Right lobe of liver (tissue), 6 donors: ENCODE measurements at places on chromosomes 12 and 14.

DNA sequence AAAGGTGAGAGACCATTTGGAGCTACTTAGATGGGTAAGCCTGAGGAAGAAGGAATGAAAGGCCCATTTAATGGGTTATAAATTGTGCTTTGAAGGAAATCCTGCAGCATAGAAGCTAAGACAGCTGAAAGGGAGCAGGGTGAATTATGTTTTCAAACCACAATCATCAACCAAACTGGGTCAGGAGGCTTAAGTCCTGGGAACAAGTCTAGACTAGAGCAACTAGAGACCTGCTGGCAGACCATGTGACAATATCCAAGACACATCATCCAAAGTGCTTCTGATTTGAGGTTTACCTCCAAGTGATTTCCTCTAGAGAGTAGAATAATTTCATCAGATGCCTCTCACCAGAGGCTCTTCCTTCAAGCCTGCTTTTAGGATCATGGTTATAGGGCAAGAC is 53.7 kb downstream of the MAP3K9 start:
- no peak for DNase-seq
- no peak overlapping the region for H3K4me3 ChIP-seq
- H3K27ac ChIP-seq = no peak overlapping the region
- H3K4me1 ChIP-seq = no peaks in the 10 kb centered on the region

- H3K4me3 ChIP-seq = no peak overlapping the region
- no peak overlapping the region for H3K27ac ChIP-seq
- no peaks in the 10 kb centered on the region for H3K36me3 ChIP-seq
- no peak for DNase-seq
Observed at GRCh38 chr14:104422837-104423681, 156.5 kb upstream of the C14orf180 start.

DNA sequence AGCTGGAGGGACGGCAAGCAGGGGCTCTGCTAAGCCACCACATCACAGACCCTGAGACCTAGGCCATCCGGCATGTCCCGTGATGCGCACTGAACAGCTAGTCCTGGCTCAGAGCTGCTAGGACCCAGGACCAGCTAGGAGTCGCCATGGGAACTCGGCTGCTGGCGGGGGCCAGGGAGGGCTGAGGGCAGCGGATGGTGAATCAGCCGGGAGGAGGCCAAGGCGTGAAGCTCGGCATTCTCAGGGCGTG is 5.1 kb downstream of the AHNAK2 start:
- H3K27me3 ChIP-seq = no peaks in the 10 kb centered on the region
- H3K4me1 ChIP-seq = peaks cover 2% of the 10 kb centered on the region
- H3K36me3 ChIP-seq = no peaks in the 10 kb centered on the region
- no peak overlapping the region for H3K4me3 ChIP-seq
- no peak for DNase-seq

GRCh38 chr14:83007641-83008225 is 1474.1 kb upstream of the SEL1L start:
- no peaks in the 10 kb centered on the region for H3K27me3 ChIP-seq
- H3K4me1 ChIP-seq = no peaks in the 10 kb centered on the region
- H3K4me3 ChIP-seq = no peak overlapping the region
- no peak overlapping the region for H3K27ac ChIP-seq
- no peaks in the 10 kb centered on the region for H3K36me3 ChIP-seq

DNA sequence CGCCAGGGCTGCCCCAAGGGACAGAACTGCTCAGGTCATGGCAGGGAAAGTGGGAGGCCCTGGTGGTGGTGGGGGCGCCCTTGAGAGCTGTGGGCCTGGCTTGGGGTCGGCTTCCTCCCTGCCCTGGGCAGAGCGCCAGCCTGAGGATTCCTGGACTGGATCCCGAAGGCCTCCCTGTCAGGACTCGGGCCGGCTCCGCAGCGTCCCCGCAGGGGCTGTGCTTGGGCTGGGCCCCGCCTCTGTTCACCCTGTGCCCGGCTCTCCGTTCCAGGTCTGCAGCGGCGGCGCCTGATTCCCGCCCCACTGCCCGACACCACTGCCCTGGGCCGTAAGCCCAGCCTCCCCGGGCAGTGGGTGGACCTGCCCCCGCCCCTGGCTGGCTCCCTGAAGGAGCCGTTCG is 39.9 kb downstream of the KIF26A start:
- no peak overlapping the region for H3K27ac ChIP-seq
- DNase-seq = no peak
- H3K4me1 ChIP-seq = no peaks in the 10 kb centered on the region

DNA sequence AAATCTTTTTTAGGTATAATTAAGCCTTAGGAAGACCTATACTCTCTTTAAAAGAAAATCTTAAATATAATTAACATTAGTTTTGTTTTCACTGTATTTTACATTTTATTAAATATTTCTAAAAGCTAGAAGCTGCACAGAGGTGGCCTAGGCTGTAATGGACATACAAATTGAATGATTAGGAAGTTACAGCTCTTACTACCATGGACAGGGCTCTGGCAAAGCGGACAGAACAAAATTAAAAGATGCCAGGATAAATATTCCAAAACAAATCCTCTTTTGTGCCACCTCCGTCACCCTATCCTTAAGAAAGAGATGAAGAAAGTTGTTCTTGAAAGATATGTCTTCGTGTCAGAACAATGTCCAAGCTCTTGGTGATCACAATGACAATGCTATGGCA is 376.5 kb downstream of the ETNK1 start:
- H3K36me3 ChIP-seq = no peaks in the 10 kb centered on the region
- H3K4me1 ChIP-seq = no peaks in the 10 kb centered on the region
- H3K4me3 ChIP-seq = no peak overlapping the region
- no peak overlapping the region for H3K27ac ChIP-seq
- DNase-seq = no peak
- no peaks in the 10 kb centered on the region for H3K27me3 ChIP-seq

- no peak overlapping the region for H3K4me3 ChIP-seq
- H3K27me3 ChIP-seq = no peaks in the 10 kb centered on the region
- no peaks in the 10 kb centered on the region for H3K36me3 ChIP-seq
- no peaks in the 10 kb centered on the region for H3K4me1 ChIP-seq
Observed at GRCh38 chr12:101773650-101774162, 34.4 kb upstream of the SYCP3 start.

DNA sequence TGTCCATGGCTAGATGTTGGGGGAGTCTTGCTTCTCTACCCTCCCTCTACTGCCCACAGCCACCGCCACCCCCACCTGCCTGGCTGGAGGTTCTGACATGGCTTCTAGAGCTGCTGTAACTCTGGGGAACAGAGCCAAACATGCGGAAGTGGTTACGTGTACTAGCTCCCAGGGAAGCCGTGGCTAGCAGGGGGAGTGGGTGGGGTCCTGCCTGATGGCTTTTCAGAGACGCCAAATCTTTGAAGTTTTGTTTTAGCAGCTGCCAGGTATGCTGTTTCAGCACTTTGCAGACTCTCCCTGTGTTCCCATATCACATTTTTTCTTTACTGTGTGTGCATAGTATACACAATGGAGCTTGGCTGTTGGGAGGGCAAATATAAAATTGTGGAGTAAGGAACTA is 150.3 kb downstream of the TGFB3 start:
- no peak overlapping the region for H3K27ac ChIP-seq
- H3K36me3 ChIP-seq = no peaks in the 10 kb centered on the region
- H3K4me3 ChIP-seq = no peak overlapping the region
- H3K27me3 ChIP-seq = no peaks in the 10 kb centered on the region
- DNase-seq = peak; percentile 40

DNA sequence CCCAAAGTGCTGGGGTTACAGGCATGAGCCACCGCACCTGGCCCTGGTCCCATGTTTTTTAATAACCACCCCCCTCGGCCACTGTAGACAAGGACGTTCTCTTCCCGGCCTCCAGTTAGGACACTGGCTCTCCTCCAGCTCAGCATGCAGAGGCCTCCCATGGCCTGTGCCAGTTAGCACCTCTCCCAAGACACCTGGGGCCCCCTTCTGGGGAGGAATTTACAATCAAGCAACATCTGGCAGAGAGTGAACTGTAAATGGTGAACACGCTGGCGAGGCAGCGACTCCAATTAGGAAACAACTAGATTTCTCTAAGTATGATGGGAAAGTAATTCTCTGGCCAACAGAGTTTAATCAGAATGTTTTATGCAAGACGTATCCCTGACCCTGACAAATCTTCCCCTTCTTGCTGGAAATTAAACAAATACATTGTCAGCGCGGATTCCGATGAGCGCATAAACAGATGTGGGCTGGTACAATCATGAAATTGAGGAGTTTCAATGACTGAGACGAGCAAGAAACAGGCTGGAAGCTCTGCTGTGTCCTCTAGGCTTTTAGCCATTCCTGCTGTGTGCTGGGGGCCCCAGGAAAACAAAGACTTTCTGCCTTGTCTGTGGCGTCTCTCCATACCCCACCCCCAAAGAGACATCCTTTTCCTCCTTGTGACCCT is 61.7 kb upstream of the DLK1 start:
- no peaks in the 10 kb centered on the region for H3K36me3 ChIP-seq
- H3K4me3 ChIP-seq = no peak overlapping the region
- no peaks in the 10 kb centered on the region for H3K27me3 ChIP-seq

GRCh38 chr12:115872919-115873357 is 404.6 kb downstream of the MED13L start:
- no peaks in the 10 kb centered on the region for H3K27me3 ChIP-seq
- no peak overlapping the region for H3K27ac ChIP-seq
- no peaks in the 10 kb centered on the region for H3K4me1 ChIP-seq
- H3K4me3 ChIP-seq = no peak overlapping the region
- no peak for DNase-seq

DNA sequence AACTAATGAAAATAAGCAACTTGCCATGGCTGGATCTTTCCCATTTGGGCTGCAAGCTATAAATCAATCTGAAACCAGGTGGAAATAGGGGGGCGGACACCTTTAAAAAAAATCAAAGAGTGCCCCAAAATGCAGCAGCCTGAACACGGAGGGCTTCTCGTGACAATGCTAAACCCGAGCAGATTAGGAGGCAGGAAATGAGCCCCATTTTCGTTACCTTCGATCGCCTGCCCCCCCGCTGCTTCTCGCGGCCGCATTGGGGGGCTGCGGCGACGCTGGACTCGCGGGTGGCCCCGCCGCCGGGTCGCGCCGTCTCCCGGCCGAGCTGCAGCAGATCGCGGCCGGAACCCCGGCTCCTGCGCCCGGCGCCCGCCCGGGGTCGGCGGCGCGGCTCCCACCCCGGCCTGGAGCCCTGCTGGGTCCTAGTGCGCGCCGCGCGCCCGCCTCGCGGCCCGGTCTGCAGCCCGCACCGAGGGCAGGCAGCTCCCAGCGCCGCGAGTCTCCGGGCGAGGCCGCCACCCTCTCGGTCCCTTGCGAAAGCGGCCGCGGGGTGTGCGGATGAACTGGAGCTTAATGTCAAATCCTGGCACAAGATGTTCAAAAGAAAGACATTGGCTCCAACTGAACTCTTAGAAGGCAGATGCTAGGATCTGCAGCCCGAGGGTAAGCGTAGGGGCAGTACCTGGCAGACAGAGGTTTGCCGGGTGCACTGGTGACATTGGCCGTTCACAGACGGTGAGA is 201.9 kb upstream of the FOXN3 start:
- H3K4me1 ChIP-seq = no peaks in the 10 kb centered on the region
- H3K4me3 ChIP-seq = peak overlapping the region; percentile 70
- no peaks in the 10 kb centered on the region for H3K36me3 ChIP-seq
- peak overlapping the region; percentile 89 for H3K27ac ChIP-seq
- no peaks in the 10 kb centered on the region for H3K27me3 ChIP-seq
- peak; percentile 82 for DNase-seq

DNA sequence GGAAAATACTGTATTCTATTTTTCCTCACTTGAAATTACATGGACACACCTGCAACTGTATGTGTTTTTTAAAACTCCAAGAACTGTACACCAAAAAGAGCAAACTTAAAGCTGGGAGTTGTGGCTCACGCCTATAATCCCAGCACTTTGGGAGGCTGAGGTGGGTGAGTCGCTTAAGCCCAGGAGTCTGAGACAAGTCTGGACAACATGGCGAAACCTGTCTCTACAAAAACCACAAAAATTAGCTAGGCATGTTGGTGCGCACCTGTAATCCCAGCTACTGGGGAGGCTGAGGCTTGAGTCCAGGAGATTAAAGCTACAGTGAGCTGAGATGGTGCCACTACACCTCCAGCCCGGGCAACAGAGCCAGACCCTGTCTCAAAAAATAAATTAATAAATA is 95.9 kb downstream of the SINHCAF start:
- no peak for DNase-seq
- no peak overlapping the region for H3K4me3 ChIP-seq
- no peaks in the 10 kb centered on the region for H3K27me3 ChIP-seq
- no peak overlapping the region for H3K27ac ChIP-seq

- no peaks in the 10 kb centered on the region for H3K36me3 ChIP-seq
- no peak overlapping the region for H3K4me3 ChIP-seq
- H3K27ac ChIP-seq = no peak overlapping the region
- no peak for DNase-seq
- H3K4me1 ChIP-seq = peaks cover 10% of the 10 kb centered on the region
Observed at GRCh38 chr12:95546491-95546813, 4.8 kb downstream of the USP44 start.

- H3K36me3 ChIP-seq = no peaks in the 10 kb centered on the region
- no peaks in the 10 kb centered on the region for H3K4me1 ChIP-seq
- no peak for DNase-seq
- H3K4me3 ChIP-seq = no peak overlapping the region
- no peak overlapping the region for H3K27ac ChIP-seq
- H3K27me3 ChIP-seq = no peaks in the 10 kb centered on the region
Observed at GRCh38 chr14:78829274-78829673, 659.1 kb downstream of the NRXN3 start.

DNA sequence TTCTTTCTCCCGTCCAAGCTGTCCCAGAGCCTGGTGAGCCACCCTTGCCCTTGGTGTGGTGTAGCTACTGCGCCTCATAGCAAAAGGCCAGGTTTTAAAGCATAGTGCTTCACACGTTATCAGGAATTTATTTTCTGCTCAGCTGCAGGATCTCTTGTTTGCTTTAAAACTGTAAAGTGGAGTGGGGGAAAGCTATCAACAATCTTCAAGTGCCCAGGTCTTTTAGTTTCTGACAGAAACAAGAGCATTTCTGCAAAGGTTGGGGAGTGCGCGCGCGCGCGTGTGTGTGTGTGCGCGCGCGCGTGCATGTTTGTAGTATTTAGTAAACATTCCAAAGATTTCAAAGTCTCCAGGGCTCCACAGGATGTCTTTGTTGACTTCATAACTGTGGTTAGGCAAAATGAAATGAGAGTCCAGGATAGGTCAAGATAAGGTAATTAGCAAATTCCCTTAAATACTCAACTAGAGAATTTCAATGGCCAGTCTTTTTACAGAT is 45.5 kb downstream of the EML1 start:
- no peaks in the 10 kb centered on the region for H3K36me3 ChIP-seq
- no peak overlapping the region for H3K4me3 ChIP-seq
- H3K27me3 ChIP-seq = no peaks in the 10 kb centered on the region
- H3K4me1 ChIP-seq = no peaks in the 10 kb centered on the region

GRCh38 chr12:80412343-80412953 is 31.6 kb upstream of the PTPRQ start:
- H3K4me1 ChIP-seq = no peaks in the 10 kb centered on the region
- H3K27ac ChIP-seq = no peak overlapping the region
- H3K36me3 ChIP-seq = no peaks in the 10 kb centered on the region
- no peak for DNase-seq

GRCh38 chr12:55974308-55974730 is 441 bp downstream of the RAB5B start:
- no peaks in the 10 kb centered on the region for H3K27me3 ChIP-seq
- H3K4me3 ChIP-seq = peak overlapping the region; percentile 100
- no peak for DNase-seq

DNA sequence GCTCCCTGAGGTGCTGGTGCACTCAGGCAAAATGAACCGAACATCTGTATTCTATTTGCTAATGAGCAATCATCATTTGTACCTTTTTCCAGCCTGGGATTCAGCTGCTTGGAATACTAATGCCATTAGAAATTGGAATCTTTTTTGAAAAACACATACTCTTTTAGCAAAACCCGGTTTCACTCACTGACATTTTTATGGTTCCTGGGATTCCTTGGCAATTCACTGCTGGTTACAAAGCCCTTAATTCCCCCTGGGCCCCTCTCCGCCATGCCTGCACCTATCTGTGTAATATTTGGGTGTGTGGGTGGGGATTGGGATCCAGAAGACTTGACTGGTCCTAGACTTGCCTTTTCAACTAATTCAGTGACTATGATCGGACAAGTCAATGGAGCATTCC is 199.1 kb downstream of the FOXN3 start:
- H3K36me3 ChIP-seq = no peaks in the 10 kb centered on the region
- DNase-seq = no peak
- no peaks in the 10 kb centered on the region for H3K27me3 ChIP-seq
- H3K4me3 ChIP-seq = no peak overlapping the region
